Fibroblast of lung (primary cell): ENCODE measurements at places on chromosomes 3 and 15. TPM values are rescaled to one million over a fixed set of nuclear protein-coding genes. Genes with fewer than 3 reads are reported as not detected.

Gene CPB1
- total RNA-seq, result under 0.01 TPM in 1 of 2 replicates, not detected in the other

Gene ALPK3
- total RNA-seq, result 0.26 and 0.50 TPM in 2 replicates

- peak; percentile 67 for DNase-seq
Measured at GRCh38 chr15:25372298-25372697, 66.5 kb downstream of the UBE3A start.

DNA sequence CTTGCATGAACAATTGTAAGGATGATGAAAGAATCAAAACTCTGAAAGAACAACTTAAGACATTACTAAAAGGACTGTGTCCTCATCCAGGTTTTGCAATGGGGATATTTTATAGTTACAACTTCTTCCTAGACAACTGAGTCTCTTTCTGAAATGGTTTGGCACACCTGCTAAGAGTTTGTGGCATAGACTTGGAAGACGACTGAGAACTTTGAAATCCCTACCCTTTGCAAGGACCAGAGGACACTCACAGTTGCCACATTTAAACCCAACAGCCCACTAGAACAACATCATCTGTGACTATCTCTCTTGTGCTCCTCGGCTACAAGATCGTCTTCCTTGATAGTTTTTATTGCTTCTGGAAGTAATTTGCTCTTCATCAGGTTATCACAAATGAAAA, 342.4 kb downstream of the RORA start:
- no peak for DNase-seq

- DNase-seq, result peak; percentile 45
Measured at GRCh38 chr15:42890161-42890913, 30.2 kb downstream of the TTBK2 start.

- DNase-seq, result no peak
Measured at GRCh38 chr3:45548681-45549075, 45.9 kb upstream of the LIMD1 start.

DNA sequence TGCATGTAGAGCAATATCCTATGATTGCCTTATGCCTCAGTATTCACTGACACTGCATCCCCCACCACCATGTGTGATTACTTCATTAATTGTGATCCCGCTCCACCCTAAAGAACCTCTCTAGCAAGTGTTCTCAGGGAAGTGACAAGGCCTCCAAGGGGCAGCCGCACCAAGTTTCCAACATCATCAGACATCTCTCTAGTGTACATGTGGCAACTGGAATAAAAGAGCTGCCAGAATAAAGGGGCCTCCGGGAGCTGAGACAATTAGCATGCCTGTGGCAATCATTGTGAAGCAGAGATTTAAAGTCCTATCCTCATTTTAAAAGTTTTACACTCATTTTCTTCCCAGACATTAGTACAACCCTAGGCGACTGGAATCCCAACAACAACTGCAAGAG, 902.1 kb upstream of the SEMA6D start:
- DNase-seq, result no peak
